LHCN-M2 (cell line): ENCODE measurements at places on chromosomes 13 and 19. TPM values are rescaled to one million over a fixed set of nuclear protein-coding genes. Genes with fewer than 3 reads are reported as not detected.
A peak's percentile ranks its signal among the peaks of the same experiment; 100 is the strongest.

Gene TSSK6
- 2.4 TPM in 2 replicates for total RNA-seq

Gene ZNF71
- total RNA-seq: 9.4 and 10.8 TPM in 2 replicates

Gene DMKN
- 0.29 and 1.1 TPM in 2 replicates for total RNA-seq

Gene CCDC169
- 6.5 and 8.1 TPM in 2 replicates for total RNA-seq

- DNase-seq: peak; percentile 29
Observed at GRCh38 chr19:21321996-21322395, 7.2 kb downstream of the ZNF708 start.

GRCh38 chr19:47157431-47158321 lies 27.0 kb downstream of the SAE1 start:
- peak; percentile 93 for DNase-seq

- no peak for DNase-seq
Observed at GRCh38 chr13:100666124-100666523, 8.5 kb downstream of the TMTC4 start.

DNA sequence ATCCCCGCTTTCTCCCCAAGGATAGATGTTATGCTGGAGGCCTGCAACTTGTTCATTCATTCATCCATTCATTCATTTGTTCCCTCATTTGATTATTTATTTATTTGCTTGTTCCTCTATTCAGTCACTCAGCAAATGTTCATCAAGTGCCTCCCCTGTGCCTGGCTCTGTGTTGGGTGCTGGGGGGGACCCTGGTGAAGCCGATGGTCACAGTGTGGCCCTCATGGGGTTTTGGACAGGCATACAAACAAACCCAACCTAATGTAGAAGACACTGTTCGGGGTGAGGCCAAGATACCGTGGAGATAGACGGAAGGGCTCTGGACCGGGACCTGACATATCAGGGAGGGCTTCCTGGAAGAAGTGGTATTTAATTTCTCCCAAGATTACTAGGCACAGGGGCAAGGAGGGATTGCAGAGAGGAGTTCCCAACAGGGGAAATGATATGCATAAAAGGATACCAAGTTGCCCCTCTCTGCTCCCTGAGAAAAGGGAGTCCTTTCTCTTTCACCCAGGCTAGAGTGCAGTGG lies 58.1 kb downstream of the ZNF536 start:
- no peak for DNase-seq
